Eye (tissue), 1 donor: ENCODE measurements at places on chromosomes 16 and 17.

GRCh38 chr16:23575834-23576233 lies 18.3 kb downstream of the UBFD1 start:
- no peak for DNase-seq

GRCh38 chr16:85285681-85286065 lies 173.4 kb upstream of the CIBAR2 start:
- no peak for DNase-seq

- DNase-seq, result no peak
Observed at GRCh38 chr16:54812229-54812628, 118.4 kb upstream of the IRX5 start.

- DNase-seq, result no peak
Observed at GRCh38 chr17:59193336-59193862, 16.4 kb upstream of the SMG8 start.

DNA sequence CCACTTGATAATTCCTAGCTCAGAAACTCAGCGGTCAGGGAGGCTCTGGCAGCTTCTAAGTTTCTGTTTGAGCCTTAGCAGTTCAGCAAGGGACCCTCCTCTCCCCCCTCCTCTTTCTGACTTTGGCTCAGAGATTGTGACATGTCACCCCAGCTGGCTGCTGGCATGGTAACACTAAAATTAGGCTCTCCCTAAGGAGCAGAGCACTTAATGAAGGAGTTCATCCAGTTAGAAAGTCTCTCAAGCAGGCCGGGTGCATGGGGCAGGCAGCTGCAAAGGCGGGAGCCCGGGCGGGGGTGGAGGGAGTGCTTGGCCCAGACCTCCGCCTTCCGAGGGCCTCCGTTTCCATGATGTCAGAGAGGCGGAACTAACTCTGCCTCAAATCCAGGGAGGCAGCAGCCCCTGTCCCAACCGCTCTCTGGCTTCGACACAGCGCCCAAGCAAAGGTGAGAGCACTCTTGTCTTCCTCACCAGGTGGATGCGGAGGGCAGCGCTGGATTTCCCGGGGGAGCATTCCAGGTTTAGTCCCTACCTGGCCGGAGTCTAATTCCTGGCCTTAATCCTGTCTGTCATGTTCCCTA lies 128.0 kb upstream of the PLCG2 start:
- DNase-seq, result peak; percentile 95

- peak; percentile 50 for DNase-seq
Observed at GRCh38 chr17:13647543-13648021, 45.9 kb upstream of the HS3ST3A1 start.

- no peak for DNase-seq
Observed at GRCh38 chr16:69240331-69240730, 53.4 kb downstream of the SNTB2 start.

DNA sequence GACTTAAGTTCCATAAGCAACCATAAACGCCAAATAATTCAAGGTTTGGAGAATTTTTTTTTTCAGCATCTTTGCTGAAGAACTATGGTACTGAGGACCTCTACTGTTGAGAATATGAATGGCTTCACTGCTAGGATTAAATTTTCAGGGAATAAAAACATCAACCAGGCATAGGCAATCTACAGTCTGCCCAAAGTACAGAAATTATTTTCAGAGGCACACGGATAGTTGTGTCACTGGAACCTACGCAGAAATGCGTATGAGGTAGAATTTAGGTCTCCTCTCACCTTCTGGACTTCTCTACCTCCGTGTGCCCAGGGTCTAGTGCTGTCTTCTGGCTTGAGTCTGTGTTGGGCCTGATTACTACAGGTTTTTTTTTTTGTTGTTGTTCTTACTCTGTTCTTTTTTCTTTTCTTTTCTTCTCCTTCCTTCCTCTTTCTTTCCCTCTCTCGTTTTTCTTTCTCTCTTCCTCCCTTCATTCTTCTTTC lies 39.7 kb downstream of the NACA2 start:
- DNase-seq, result peak; percentile 80

DNA sequence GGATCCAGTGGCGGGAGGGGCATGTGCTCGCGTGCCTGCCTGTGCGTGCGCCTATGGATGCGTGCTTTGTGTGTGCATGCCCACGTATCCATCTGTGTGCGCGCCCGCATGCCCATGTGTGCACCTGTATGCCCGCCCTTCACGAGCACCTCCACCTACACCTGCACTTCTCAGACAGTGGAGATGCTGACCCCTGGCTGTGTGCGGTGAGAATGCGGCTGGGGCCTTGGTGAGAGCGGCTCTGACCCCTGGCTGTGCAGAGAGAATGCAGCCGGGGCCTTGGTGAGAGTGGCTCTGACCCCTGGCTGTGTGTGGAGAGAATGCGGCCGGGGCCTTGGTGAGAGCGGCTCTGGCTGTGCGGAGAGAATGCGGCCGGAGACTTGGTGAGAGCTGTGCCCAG lies 33.9 kb downstream of the AXIN1 start:
- peak; percentile 40 for DNase-seq

DNA sequence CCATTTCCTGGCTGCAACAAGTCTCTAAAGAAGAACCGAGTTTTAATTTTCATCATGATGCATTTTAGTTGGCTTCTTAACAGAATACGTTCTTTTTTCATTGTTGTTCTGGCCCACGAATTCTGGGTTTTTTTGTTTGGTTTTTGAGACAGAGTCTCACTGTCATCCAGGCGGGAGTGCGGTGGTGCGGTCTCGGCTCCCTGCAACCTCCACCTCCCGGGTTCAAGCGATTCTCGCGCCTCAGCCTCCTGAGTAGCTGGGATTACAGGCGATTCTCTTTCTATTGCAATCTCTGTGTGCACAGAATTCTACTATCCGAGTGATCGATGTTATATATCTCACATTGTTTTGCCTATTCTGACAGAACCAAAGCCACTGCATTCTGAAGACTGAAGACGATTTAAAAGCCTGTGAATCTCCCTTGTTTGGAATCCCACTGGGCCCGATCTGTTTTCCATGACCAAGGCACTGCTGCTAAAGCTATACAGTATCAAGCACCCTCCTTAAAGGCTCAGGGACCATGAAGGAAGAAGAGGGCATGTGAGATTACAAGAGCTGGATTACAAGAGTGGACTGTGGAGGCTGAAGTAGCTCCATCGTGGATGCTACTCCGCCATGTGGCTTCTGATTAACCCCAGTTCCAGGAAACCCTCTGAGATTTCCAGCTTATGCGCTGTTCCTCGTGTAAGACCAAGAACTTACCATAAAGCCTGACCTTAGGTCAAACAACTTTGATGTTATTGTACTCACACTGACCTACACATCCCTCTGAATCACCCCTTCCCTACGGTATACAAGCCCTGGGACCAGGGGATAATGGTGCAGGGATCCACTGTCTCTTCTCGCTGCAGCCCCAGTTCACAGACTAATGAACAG lies 44.3 kb downstream of the ADCY9 start:
- DNase-seq, result no peak

DNA sequence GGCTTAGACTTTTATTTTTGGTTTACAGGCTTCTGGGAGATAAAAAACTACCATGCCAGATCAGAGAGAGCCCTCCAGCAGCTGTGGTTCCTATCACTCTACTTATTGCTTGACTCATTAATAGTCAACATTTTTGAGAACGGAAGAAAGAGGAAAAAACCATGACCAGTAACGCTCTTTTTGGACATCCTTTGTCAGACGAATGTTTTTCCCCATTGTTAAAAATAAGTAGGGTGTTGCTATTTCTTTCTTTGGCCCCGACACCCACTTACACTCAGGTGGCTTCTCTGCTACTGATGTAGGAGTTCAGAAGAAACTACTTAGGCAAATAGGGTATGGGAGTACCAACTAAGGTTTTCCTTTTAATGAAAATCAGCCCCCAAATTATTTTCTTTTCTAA lies 27.5 kb downstream of the TVP23A start:
- no peak for DNase-seq

GRCh38 chr16:74100395-74101326 lies 196.0 kb upstream of the PSMD7 start:
- peak; percentile 48 for DNase-seq

- no peak for DNase-seq
Observed at GRCh38 chr17:2456475-2456874, 55.2 kb downstream of the METTL16 start.

DNA sequence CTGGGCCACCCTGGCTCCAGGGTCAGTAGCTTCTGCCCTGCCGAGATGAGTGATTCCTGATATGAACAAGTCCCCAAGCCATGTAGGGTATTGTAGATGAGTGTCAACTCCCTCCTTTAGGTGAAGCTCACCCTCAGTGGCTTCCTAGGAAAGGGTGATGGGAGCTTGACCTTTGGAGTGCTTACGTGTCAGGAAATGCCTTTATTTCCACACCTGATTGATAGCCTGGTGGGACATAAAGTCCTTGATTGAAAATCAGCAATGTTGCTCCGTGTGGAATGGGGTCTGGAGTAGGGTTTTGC lies 58.4 kb downstream of the USP43 start:
- DNase-seq, result no peak

GRCh38 chr16:24838554-24839266 lies 7.1 kb upstream of the SLC5A11 start:
- no peak for DNase-seq

DNA sequence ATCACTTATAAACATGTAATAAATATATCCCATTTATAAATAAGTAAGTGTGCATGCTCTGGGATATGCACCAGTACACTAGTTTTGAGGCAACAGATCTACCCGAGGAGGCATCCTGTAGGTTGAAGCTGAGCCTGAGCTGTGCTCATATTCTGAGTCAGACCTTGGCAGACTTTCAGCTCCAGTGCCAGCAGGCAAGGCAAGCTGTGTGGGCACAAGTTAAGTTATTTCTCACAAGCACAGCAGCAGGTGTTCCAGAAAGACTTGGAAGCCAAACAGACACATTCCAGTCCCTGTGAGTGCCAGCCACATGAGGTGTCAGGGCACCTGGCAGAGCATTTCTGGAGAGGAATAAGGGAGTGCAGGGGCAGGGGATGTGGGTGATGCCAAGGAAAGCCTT lies 1.3 kb upstream of the CLEC19A start:
- no peak for DNase-seq

DNA sequence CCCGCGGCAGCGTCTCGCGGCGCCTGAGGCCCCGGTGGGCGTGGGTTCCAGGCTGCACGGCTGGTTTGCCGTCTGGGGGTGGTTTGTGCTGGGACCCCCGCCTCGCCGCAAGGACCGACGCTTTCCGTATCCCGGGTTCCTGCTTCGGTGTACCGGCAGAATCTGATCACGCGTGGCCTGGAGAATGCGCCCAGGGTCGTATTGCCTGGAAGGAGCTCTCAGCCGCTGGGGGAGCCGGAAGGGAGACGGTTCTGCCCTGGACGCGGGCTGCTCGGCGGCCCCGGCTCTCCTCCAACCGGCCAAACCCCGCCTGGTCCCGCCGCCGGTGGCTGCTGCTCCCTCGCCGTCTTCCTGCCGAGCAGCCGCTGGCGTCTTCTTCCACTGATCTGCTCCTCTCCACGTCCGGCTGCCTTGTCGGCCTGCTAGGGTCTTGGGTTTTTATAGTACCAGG lies 39.8 kb downstream of the ZNF778 start:
- peak; percentile 58 for DNase-seq

- peak; percentile 50 for DNase-seq
Observed at GRCh38 chr17:16255481-16255921, 38.5 kb downstream of the PIGL start.

DNA sequence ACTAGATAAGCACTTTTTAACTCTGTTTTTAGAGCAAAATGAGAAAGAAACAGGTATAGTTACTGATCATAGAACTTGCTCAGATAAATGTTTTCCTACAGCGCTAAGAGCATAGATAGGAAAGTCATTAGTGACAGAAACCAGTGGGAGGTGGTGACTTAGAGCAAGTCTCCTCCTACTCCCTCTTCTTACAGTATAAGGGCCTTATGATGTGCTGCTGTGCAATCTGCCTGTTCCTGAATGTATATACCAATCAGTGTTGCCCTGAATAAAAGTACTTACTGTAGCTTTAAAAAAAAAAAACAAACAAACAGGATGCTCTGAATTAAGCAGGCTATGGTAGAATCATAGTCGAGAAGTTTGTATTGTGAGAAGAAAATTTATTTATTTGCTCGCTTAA lies 23.3 kb upstream of the RASL10B start:
- DNase-seq, result no peak

DNA sequence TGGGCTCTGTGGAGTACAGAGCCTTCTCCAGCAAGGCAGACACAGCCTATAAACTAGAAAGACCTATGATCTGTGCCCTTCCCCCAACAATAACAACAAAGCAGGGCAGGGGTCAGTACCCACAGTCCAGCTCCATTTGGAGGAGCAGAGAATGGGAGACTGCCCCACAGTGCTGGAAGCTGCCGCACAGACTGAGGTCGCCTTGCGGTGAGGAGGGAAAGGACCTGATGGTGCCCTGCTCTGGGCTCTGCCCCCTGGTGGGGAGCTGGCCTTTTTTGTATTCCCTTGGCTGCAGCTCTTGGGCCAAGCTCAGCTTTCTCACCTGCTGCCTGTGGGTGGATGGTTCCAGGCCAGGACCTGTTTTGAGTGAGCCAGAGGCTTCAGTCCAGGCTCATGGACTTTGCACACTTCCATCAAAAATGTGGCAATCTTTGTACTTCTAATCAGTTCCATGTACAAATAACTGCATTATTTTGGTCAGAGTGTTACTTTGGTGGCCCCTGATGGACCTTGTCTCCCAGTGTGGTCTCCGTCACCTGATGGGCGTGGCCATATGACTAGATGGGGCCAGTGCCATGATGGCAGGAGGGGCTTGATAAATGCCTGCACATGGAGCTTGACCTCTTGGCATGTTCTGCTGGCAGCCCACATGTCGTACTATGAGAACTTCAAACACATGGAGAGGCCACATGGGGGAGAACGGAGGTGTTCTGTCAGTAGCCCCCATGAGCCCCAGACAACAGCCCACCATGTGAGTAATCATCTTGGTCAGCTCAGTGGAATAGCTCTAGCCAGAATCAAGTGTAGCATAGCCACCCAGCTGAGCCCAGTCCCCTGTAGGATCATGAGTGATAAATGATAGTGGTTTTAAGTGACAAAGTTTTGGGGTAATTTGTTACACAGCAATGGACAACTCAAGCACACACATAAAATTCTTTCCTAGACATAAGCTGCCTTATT lies 24.2 kb downstream of the B9D1 start:
- DNase-seq, result peak; percentile 59

DNA sequence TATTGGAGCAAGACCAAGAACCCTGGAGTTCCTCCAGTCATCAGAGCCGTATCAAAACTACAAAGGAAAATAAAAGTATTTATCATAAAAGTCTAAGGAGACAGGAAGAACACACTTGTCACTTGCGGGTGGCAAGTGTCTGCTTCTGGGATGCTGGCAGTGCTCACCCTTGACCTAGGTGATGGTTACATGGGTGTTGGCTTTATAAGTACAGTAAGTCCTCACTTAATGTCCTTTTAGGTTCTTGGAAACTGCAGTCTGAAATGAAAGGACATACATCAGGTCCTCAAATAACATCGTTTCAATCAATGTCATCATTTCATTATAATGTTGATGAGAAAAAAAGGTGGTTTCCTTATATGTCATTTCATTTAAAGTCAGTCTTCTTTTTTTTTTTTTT lies 3.0 kb upstream of the AIPL1 start:
- DNase-seq, result no peak

DNA sequence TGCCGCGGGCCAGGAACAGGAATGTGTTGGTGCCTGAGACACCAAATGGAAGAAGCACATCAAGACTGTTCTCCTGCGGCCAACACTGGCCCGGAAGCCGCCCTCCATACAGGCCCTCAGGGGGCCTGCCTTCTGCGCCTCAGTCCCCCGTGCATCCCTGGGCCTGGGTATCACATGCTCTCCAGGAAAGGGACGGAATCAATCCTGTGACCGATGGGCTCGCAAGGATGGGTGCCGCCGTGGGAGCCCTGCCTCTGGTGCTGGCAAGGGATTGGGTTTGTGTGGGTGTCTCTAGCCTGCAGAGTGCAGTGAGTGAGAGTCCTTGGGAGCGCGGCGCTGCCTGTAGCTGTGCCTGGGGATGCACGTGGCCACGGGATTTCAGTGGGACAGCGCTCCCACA lies 19.4 kb downstream of the CIBAR2 start:
- DNase-seq, result no peak
